WERI-Rb-1 (cell line): ENCODE measurements at places on chromosomes 7 and 10.

DNA sequence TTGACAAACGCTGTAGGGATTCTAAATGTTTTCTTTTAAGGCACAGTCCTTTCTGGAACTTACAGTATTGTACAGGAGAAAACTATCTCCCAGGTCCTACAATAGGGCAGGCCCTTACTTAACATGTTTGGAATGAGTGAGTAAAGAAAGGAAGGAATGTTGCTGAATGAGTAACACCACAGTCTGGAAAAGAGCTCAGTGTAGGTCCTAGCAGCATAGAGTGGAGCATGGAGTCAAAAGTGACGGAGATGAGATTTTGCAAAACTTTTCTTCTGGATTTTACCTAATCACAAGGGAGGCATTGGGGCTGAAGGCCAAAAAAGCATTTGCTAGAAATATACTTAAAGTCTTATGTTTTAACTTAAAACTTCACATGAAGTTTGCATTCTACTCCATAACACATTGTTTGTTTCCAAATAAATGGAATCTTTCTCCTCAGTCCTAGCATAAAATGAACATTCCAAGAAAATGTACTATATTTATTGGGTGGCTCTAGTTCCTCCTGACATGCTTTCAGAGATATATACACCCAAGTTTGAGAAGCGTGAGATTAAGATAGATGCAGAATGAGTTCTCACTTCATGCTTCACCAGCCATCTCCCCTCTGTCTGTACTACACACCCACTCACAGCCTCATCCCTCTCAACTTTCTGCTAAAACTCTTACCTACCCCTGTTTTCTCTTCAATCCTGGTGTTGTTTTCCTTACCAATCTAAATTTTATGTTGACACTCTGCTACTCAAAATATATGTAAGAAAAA is 20.2 kb upstream of the ADD3 start:
- DNase-seq, result no peak

DNA sequence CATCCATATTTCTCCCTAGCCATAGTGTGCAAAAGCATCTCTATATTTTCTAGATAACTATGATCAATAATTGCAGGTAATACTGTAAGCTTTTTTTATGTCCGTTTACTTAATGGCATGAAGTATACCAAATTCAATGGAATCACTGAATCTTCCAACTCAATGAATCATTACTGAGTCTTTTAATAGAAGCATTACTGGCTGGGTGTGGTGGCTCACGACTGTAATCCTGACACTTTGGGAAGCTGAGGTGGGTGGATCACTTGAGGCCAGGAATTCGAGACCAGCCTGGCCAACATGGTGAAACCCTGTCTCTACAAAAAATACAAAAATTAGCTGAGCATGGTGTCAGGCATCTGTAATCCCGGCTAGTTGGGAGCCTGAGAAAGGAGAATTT is 372.5 kb downstream of the BMPER start:
- no peak for DNase-seq

DNA sequence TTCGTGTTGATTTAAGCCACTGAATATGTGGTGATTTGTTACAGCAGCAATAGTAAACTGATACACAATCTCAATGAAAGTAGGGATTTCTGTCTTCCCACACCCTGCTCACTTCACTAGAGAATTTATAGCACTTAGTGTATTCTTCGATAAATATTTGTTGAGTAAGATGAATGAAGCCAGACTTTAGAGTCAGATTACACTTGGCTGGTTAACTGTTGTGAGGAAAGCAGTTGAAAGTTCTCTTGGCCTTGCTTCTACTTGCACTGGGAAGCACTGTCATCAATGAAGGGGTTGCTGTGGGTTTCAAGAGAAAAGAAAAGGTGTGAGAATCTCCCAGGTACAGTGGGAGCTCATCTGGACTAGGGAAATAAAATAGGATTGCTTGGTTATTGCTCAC is 82.1 kb upstream of the IGFBP3 start:
- DNase-seq, result no peak

GRCh38 chr10:49286686-49287085 is 12.3 kb upstream of the C10orf71 start:
- DNase-seq, result no peak
